ENCODE measurements at places on chromosomes 3 and 15.

GRCh38 chr3:172707967-172708366 is 2.9 kb downstream of the NCEH1 start:
- DNase-seq = peak; percentile 60

DNA sequence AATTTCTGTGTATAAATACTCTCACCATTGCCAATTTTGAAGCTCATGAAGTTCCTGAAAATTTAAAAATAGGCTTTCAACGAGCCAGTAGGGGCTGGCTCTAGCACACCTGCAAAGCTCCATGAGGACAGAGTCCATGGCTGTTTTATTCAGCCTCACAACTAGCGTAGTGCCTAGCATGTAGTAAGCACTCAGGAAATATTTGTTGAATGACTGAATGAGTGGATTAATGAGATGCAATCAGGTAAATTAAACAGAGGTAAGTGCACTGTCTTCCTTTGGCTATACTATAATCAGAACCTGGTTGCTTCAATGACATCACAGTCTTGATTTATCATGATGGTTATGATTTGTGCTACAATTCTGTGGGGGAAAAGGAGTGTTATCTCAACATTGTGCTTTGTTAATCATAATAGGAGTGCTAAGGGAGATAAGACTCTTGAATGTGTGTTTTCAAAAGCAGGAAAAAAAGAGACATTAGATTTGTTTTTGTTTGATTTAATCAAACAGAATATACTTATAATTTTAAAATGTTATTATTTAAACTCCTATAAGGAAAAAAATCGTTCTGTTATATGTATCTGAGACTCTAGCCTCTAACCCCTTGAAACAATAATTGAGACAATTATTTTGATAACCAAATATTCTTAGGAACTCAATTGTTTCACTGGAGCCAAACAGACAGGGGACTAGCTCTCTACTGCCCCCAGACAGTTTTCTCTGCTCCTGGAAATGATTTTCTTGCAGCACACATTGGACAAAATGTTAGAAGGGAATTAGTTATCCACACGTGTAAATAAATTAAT is 171.7 kb upstream of the ATP11B start:
- no peak for DNase-seq

- no peak for DNase-seq
Observed at GRCh38 chr3:73321286-73321999, 260.0 kb downstream of the EBLN2 start.

- DNase-seq = no peak
Observed at GRCh38 chr3:50375258-50375931, 16.1 kb upstream of the TMEM115 start.

DNA sequence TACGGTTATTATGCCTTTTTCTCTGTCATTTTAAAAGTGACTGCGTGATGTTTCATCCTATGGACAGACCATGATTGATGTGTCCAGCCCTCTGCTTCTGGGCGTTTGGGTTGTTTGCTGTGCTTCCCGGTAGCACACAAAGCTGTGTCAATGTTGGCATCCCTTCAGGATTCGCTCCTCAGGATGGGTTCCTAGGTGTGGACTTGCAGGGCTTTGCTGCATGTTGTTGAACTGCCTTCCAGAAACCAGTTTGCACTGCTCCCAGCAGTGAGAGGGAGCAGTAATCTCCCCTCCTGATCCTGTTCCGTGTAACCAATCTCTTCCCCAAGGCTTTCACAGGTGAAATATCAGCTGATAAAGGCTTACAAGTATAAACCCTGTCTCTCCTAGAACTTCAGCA is 787 bp downstream of the TRPM1 start:
- DNase-seq = no peak

DNA sequence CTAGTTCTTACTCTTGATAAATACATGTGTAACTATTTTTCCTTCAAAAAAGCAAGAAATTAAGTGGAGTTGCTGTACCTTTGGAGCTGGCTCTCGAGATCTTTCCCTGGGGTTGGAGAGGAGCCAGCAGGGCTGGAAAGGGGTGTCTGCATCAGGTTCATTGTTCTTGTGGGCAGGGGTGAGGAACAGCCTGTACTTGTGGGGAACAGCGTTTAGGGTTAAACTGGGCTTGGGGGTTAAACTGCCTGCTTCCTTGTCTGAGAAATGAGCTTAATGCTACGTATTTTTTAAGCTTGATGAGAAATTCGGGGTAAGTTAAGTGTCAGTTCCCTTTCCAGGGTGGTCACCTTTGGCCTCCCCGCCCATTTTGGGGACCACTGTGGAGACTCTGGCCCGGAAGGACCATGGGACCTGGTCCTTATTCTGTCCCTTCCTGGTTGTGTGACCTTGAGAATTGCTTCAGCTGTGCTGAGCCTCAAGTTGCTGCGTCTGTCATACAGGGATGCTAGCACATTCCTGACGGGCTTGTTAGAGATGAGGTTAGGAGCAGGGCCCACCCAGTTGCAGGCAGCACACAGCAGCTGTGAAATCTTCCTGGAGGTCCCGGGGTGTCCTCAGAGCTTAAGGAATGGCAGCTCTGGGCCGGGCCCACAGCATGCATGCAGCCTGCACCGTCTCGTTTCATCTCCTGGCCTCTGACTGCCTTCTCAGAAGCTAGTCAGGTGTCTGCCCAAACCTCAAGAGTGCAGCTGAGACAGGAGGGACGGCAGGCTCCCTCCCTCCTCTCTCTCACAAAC is 11.6 kb downstream of the H1-8 start:
- peak; percentile 19 for DNase-seq

DNA sequence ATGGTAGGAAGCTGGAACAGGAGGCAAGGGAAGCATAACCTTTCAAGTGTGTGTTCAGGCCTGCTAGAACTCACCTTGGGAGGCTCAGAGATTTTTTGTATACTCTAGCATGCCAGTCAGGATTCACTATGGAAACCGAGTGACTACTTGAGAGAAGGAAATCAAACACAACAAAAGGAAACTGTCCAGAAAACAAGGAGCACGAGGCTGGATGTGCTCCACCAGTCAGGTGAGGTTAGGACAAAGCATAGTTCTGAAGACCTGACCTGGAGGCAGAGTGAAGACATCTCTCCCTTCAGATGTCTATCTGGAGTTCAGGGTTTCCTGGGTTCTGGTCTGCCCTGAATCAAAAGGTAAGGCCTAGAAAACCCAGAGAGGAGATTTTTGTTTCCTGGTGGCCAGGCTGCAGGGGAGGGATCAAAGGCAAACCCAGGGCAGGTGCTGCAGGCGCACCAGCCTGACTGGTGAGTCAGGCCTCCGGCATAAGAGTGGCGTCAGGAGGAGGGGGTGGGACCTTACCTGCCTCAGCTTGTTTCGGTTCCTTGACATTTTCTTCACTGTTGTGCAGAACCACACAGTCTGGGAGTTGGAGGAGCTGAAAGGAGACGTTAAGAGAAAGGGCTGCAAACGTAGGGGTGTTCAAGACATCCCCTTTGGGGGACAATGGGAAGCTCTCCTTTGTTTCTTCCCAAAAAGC is 52.2 kb upstream of the OSBPL11 start:
- DNase-seq = no peak

DNA sequence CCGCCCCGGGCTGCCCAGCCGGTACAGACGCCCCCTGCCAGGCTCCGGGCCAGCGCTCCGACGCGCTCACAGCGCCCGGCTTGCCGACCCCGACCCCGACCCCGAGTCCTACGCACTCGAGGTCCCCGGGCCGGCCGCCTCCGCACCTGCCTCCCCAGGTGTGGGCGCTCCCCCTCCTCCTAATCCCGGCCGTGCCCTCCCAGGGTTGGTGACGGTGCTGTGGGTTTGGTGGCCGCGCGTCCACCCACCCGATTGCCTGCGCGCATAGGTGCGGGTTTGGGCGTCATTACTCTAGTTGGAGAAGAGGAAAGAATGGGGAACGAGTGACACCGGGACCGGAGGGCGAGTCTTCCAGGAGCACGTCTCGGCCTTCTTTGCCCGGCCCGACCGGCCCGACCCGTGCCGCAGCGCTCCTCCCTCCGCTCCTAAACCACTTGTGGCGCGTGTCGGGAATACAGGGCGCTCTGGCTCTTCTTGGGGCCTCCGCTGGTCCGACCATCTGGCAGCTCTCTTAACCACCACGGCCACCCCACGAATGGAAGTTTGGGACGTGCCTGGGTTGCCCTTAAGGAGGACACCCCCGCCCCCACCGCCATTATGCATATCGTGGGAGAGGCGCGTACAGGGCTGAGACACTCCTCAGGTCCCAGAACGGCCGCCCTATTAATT is 810 bp upstream of the THRB start:
- peak; percentile 57 for DNase-seq

DNA sequence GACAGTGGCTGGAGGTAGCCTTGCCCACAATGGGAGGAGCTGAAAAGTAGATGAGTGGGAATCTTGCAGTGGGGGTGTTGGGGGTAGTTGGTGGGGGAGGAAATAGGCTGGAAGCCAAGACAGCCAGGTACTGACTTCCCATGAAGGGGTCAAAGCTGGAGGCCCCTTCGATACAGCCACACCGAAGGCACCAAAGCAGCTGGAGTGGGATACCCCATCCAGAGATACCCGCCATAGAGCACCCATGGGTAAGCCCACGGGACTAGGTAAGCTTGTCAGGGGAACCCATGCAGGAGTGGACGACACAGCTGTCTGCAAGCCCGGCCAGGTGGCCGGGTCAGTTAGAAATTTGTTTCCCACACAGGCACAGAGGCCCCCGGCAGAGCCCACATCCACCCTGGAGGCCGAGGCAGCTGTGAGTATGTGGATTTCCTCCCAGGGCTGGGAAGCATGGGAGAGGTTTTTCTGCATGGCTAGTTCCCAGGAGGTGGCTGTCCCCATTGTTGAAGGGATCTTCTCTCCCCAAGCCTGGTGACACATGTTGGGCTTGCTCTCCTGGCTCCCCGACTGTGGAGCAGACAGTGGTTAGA is 28.6 kb downstream of the PRR23E start:
- no peak for DNase-seq

DNA sequence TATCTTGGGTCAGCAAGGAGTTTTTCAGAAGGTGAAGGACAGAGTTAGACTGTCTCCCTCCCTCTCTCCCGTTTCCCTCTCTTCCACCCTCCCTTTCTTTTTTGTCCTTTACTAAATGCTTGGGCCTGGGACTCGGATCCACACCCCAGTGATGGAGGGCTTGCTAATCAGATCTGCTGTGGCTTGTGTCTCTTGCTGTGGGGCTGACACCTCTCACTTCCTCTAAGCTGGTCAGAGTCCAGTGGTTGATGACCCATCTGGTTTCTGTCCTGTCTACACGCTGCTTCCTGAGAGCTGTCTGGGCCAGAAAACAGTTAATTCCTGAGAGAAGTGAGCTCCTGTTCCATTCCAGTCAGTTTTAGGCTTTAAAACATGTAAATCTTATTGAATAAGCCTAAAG is 849 bp downstream of the TRAK1 start:
- DNase-seq = no peak

- peak; percentile 64 for DNase-seq
Observed at GRCh38 chr15:99749386-99749785, 16.1 kb upstream of the LYSMD4 start.

GRCh38 chr15:44574734-44575133 is 37.8 kb downstream of the EIF3J start:
- DNase-seq = no peak

GRCh38 chr3:126476166-126477060 is 722 bp upstream of the ZXDC start:
- no peak for DNase-seq

- DNase-seq = no peak
Observed at GRCh38 chr3:28598165-28598564, 249.5 kb upstream of the AZI2 start.

GRCh38 chr3:134473868-134474546 is 11.8 kb downstream of the ANAPC13 start:
- DNase-seq = peak; percentile 91

- DNase-seq = no peak
Observed at GRCh38 chr3:45488591-45488990, 100.2 kb downstream of the LARS2 start.

GRCh38 chr3:192914848-192915247 is 2.8 kb downstream of the MB21D2 start:
- no peak for DNase-seq
